Fibroblast of the aortic adventitia (primary cell): ENCODE measurements at places on chromosomes 5 and 9.

- no peak for DNase-seq
Observed at GRCh38 chr5:78050888-78051287, 243.6 kb downstream of the AP3B1 start.

DNA sequence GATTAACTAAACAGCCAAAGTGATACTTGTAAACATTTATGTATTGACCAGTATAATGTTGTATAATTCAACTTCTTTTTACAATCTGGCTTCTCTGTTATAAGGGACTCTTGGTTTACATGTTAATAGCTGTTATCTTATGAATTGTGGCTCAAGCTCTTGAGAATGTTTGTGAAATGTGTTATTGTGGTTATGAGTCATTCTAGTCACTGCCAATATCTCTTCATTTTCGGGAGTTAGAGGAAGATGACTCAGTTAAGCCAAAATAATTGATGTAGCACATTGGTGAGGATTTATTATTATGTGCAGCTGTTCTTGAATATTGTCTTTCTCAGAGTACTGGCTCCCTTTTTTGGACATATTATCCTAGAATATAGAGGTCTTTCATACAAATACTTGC, 655.2 kb upstream of the RIOK2 start:
- peak; percentile 97 for DNase-seq

GRCh38 chr5:38722918-38723317, 122.9 kb upstream of the OSMR start:
- DNase-seq: peak; percentile 25

- peak; percentile 79 for DNase-seq
Observed at GRCh38 chr9:4301296-4301695, 1.4 kb upstream of the GLIS3 start.

DNA sequence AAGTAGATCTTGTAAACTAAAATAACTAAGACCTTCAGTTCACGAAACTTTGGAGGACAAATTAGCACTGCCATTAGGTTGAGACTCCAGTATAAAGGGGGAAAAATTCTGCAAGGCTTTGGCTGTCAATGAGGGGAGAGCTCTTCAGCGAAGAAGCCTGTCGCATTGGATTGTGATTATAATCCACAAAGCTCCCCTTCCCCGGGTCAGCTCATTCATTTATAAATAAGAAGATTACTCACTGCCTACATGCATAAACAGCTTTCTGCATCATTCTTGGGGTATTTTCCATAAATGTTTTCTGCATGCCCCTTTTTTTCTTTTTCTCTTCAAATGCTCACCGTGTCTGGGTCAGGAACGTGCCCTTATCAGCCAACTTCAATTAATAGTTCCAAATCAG, 196.7 kb downstream of the EBF1 start:
- DNase-seq: no peak

DNA sequence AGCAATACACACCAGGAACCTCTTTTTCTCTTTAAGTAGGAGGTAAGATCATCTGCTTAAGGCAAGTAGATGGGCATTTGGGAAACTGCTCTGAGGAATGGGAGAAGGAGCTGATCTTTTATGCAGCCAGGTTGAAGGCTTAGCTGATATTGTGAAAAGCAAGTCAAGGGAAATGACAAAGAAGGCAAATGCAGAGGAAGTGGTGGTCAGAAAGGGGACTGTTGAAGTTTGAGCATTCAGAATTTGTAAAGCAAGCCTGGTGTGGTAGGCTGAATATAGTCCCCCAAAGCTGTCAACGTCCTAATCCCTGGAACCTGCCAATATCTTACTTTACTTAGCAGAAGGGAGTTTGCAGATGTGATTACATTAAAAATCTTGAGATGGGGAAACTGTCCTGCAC, 128.9 kb downstream of the ADAMTS12 start:
- DNase-seq: no peak

- DNase-seq: peak; percentile 35
Observed at GRCh38 chr5:93782978-93783377, 41.6 kb upstream of the POU5F2 start.

GRCh38 chr5:74136276-74136825, 504.2 kb downstream of the ENC1 start:
- DNase-seq: no peak

GRCh38 chr9:12697719-12698118, 4.5 kb downstream of the TYRP1 start:
- DNase-seq: peak; percentile 9

- no peak for DNase-seq
Observed at GRCh38 chr5:181121675-181122561, 9.1 kb downstream of the OR2V1 start.

GRCh38 chr9:120345379-120345778, 234.6 kb downstream of the CDK5RAP2 start:
- no peak for DNase-seq

GRCh38 chr9:107049046-107049802, 186.3 kb downstream of the ZNF462 start:
- no peak for DNase-seq

GRCh38 chr5:80864706-80865435, 95.3 kb upstream of the RASGRF2 start:
- DNase-seq: no peak

- no peak for DNase-seq
Observed at GRCh38 chr5:132500244-132500930, 9.8 kb upstream of the IRF1 start.

GRCh38 chr9:70013598-70014196, 30.0 kb upstream of the MAMDC2 start:
- DNase-seq: peak; percentile 98

DNA sequence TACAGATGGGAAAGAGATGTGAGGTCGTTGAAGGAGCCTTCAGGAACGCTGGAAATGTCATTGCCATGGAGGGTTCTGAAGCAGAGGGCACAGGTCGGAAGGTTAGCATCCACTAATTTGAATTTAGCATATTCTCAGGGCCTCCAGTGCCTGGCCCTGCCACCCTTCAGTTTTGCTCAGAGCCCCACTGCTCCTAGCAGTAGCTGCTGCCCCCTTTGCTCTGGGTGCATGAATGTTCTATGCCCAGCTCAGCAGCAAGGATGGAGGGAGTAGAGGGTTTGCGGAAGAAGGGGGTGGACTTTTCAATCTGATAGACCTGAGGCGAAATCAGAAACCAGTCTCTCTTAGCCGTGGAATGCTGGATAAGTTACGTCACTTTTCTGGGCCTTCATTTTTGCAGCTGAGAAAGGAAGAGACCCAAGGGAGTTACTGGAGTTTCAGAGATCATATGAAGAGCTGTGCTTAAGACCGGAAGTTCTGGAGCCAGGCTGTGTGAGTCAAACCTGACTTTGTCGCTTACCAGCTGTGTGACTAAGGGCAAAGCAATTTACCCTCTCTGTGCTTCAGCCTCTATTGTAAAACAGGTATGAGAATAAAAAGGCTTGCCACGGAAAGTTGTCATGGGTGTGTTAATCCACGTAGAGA, 133.2 kb upstream of the PANK3 start:
- DNase-seq: peak; percentile 97

GRCh38 chr9:88536951-88537760, 2.2 kb downstream of the NXNL2 start:
- no peak for DNase-seq

GRCh38 chr9:134964271-134965055, 46.8 kb upstream of the FCN1 start:
- no peak for DNase-seq

DNA sequence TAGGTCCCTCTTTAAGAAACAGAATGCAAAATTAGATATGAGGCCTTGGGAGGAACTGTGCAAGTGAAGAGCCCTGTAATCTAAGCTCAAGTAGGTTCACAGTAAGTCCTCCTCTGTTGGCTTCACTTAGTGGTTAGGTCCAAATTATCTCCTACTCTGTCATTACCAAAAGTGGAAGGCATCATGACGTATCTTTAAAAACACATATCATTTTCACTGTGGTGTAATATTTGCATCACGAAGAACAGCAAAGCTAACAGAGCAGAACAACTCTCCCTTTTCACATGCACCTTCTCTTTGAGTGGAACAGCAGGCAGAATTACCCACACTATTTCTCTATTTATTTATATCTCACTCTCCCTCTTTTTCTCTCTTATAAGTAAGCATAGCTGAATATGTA, 240.5 kb upstream of the CCNH start:
- no peak for DNase-seq

- DNase-seq: peak; percentile 4
Observed at GRCh38 chr9:74729136-74729695, 158.5 kb downstream of the TRPM6 start.

DNA sequence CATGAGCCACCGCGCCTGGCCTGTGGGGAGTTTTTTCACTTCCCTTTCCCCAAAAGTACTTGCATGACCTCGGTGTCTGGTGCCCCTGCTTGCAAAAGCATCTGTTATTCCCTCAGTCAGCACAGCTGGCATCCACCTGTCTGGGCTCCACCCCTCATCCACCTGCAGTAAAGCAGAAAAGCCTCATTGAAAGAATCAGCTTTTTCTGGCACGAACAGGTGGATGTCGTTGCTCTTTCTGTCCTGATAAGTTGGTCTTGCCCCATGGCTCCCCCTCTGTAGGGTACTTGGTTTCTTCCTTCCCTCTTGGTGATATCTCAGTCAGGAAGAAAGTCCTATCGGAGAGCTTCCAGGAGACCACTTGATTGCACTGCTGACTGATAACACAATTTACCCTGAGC, 37.4 kb downstream of the WWC1 start:
- DNase-seq: no peak

- no peak for DNase-seq
Observed at GRCh38 chr5:127311349-127311748, 20.8 kb downstream of the MEGF10 start.

DNA sequence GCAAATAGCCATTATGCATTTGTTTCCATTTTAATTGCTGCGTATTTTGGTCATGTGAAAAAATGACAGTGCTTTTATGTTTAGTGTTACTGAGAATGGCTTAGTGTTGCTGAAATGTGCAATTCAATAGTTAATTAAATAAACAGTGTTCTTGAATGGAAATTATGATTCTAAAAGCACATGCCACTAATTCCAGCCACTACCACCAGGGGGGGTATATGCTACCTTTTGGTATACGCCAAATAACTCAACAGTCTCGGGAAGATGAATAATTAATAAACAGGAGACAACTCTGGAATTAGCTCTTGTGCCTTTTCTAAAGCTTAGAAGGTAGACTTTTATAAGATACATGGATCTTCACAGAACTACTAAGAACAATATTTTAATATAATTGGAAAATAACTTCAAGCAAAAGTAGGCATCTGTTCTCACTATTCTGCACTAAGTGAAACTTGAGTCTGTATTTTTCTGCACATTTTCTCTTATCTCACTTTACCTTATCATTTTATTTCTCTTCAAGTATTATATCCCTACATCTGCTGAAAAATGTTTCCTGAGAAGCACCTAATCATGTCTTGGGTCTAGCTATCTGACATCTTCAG, 83.5 kb upstream of the MINAR2 start:
- peak; percentile 67 for DNase-seq

DNA sequence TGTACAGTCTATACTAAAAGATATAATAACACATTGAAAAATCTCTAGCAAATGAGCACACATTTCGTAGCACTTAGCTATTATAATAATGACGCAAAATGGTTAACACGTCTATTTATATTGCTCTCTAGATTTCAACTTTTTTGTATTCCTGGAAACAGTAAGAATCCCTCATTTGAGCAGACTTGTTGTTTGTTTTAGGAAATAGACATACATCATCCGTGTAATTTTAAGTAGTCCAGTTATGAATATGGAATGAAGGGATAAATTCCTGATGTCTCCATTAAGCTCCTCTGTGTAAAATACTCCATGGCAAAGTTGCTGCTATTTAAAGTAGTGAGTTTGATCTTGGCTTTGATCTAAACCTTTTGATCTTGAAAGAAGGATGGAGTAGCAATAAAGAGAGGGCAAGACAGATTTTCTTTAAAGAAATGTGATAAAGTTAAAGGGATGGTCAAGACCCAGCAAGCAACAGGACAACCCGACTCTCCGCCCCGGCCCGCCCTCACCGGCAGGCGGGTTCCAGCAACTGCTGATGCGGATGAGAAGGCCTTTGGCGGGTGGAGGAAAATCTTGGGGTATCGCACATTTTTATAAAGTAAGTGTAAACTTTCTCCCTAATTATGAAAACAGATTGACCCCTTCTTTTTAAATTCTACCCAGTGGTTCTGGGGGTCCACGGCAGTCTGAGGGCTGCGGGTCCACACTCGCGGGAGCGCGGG, 277.4 kb downstream of the AOPEP start:
- DNase-seq: peak; percentile 67

GRCh38 chr9:27653957-27654356, 80.7 kb upstream of the C9orf72 start:
- no peak for DNase-seq

GRCh38 chr5:135360278-135361274, 38.5 kb downstream of the MACROH2A1 start:
- DNase-seq: no peak

- DNase-seq: peak; percentile 31
Observed at GRCh38 chr5:157575381-157576020, at the start of gene ADAM19. TSS of gene ADAM19 (minus strand) at chr5:157575775. CDS start at chr5:157575696, 79 bp downstream.

- no peak for DNase-seq
Observed at GRCh38 chr5:161376034-161376433, 170.5 kb downstream of the GABRB2 start.

- DNase-seq: no peak
Observed at GRCh38 chr9:136762915-136763648, 1.2 kb downstream of the LCN15 start.

DNA sequence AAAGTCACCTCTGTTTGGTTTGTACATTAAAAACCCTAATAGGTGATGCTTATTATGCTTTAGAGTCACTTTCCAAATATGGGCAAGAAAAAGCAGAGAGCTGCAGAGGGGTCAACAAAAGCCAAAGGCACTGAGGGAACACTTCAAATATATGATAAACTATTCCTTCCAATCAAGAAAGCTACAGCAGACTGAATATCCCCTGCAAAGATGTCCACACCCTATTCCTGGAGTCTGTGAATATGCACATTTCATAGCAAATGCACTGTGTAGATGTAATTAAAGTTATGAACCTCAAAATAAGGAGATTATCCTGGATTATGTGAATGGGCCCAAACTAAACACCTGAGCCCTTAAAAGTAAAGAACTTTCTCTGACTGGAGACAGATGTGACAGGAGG, 74.3 kb downstream of the ABCA1 start:
- no peak for DNase-seq

GRCh38 chr5:132746954-132747615, at the start of gene CCNI2:
TSS of gene CCNI2 (plus strand) at chr5:132747426. CDS start at chr5:132747496, 70 bp downstream.
- no peak for DNase-seq

DNA sequence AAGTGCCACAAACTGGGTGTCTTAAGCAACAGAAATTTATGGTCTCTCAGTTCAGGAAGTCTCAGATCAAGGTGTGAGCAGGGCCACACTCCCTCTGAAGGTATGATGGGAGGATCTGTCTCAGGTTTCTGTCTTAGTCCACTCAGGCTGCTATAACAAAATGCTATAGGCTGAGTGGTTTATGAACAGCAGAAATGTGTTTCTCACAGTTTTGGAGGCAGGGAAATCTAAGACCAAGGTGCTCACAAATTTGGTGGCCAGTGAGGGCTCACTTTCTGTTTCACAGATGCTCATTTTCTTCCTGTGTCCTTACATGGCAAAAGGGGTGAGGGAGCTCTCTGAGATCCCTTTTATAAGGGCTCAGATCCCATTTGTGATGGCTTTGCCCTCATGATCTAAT, 281.4 kb downstream of the CWC27 start:
- DNase-seq: no peak
